ENCODE measurements at places on chromosomes 3 and 15. TPM values are rescaled to one million over a fixed set of nuclear protein-coding genes. Genes with fewer than 3 reads are reported as not detected.

FAM227B gene
- 19.9 TPM for total RNA-seq

LSMEM2 gene
- 2.7 TPM for total RNA-seq

KIF9 gene
- 6.9 TPM for total RNA-seq

AGBL1 gene
- total RNA-seq = 0.21 TPM

DNA sequence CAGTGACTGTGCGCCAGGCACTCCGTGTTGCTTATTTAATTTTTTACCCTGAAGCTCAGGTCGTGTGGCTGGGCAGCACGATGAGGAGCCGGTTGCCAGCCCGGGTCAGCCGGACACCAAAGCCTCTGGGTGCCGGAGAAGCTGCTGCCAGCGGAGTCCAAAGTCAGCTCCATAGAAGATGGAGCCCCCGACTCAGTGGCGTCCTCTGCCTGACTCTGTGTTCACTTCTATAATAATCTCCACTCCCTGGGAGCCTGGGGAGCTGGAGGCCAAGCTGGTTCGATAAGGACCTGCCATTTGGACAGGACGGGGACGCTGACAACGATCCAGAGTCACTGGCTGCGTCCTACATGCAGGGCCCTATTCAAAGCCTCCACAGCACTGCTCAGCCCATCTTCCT lies 78.6 kb downstream of the VGLL4 start:
- DNase-seq = no peak

DNA sequence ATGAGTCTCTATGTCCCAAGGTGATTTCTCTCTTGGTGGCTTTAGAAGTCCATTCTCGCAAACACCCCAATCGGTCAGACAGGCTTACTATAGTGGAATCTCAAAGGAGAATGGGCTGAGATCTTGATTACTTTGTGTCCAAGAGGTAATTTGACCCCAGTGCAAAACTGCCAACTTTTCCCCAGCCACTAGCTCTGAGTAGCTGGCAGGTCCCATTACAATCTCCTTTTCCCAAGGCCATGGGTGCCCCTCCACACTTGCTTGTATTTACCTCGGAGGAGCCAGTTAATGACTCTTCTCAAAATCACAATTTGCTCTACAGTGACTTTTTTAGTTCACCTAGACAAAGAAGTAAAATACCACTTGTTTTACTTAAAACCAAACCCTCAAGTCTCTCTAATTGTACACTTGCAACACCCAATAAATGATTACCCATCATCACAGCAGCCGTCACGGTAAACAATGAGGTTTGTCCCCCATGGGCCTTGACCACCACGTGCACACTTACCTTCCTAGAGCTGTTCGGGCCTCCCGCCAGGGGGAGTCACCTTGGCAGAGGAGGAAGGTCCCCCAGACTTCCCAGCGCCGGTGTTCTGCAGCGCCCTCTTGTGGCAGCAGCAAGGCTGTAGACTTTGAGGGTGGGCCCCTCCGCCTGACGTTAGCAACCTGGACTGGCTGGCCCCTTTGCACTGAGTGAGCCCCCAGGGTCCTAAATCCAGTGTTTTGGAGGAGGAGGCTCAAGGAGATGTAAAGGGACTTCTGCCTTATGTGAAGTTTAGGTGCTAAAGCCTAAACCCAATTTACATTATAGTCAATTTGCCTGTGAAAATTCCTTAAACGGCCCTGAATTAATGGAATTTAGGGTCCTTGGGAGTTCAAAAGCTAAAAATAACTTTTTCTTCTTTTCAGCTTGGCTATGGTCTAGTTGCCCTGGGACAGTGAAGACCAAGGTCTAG lies 18.7 kb upstream of the HDAC11 start:
- no peak for DNase-seq

DNA sequence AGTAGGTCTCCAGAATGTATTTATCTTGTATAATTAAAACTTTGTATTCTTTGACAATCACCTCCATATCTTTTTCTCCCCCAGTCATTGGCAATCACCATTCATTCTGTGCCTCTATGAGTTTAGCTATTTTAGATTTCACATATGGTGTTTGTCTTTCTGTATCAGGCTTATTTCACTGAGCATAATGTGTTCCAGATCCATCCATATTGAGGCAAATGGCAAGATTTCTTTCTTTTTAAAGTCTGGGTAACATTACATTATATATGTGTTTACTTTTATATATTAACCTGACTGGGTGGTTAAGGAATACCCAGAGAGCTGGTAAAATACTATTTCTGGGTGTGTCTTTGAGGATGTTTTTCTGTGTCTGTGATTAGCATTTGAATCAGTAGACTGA lies 486.6 kb downstream of the SQOR start:
- no peak for DNase-seq

GRCh38 chr3:74722211-74722610 lies 107.8 kb upstream of the CNTN3 start:
- no peak for DNase-seq

- no peak for DNase-seq
Measured at GRCh38 chr15:25532269-25533140, 93.7 kb upstream of the UBE3A start.

DNA sequence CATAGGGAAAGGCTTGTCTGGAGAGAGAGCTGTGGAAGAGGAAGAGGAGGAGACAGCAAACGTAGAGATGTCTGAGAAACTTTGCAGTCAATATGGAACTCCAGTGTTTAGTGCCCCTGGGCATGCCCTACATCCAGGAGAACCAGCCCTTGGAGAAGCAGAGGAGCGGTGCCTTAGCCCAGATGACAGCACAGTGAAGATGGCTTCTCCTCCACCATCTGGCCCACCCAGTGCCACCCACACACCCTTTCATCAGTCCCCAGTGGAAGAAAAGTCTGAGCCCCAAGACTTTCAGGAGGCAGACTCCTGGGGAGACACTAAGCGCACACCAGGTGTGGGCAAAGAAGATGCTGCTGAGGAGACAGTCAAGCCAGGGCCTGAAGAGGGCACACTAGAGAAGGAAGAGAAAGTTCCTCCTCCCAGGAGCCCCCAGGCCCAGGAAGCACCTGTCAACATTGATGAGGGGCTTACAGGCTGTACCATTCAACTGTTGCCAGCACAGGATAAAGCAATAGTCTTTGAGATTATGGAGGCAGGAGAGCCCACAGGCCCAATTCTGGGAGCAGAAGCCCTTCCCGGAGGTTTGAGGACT lies 6.9 kb downstream of the MAP1A start:
- no peak for DNase-seq
